ENCODE measurements at places on chromosomes 2 and 18.

DNA sequence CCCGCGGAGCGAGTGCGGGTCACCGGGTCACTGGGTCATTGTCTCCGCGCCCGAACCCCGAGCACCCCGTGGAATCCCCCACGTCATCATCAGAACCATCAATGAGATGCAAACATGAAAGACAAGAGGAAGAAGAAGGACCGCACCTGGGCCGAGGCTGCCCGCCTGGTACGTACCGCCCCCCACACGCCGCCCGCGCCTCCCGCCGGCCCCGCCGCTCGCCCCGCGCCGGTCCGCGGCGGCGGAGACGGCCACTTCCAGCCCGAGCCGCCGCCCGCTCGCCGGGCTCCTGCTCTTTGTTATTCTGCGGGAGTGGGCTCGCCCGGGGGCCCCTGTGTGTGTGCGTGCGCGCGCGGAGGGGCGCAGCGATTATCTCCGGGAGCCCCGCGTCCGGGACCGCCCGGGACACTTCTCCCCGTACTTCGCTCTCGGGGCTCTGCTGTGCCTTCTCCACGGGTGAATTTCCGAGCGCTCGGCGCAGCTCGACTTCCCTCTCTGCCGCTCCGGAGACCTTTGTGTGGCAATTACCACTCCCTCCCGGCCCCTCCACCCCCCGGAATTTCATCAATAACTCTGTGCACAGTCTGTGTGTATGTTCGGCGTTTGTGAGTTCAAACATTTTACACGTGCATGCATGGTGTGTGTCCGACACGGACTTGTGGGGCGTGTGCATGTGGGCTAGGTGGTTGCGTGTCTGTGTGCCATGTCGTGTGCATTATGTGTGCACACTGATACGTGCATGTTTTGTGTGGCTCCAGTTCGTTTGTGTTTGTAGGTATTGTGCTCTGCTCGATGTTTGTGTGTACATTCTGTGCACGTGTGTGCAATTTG is 714 bp downstream of the ASXL3 start:
- no peak for DNase-seq

DNA sequence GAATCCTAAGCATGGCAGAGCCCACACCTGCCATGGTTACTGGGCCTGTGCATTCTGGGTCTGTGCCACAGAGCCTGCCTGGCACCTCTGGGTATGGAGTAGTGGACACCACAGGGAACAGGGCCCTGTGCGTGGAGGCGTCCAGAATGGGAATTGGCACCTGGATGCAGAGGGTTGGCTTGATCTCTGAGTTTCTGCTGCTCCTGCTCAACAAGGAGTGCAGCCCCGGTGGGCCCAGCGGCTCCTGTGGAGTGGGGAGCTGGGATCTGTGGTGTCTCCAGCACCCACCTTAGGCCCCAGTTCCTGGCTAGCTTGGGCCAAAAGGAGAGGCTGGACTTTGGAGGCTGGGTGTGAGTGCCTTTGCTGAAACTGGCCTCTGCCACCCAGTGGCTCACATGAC is 7.9 kb upstream of the ANKRD62 start:
- no peak for DNase-seq

- DNase-seq = no peak
Observed at GRCh38 chr18:31197676-31198075, 35.0 kb upstream of the DSC1 start.

DNA sequence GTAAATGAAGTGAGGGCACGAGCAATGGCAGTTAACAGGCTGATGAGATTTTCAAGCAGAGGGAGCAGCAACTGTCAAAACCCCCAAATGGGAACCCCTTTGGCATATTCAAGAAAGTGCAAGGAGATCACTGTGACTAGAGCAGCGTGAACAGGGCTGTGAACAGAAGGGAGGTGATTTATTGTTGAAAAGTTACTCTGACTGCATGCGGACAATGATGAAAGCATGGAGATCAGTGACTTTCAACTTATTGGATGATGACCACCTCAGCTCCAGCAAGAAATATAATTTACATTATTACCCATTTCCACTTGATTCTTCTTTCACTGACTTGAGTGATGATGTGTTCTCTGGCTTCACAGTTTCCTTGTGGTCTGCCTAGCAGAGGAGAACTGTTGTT is 187.8 kb upstream of the BOD1L2 start:
- no peak for DNase-seq

DNA sequence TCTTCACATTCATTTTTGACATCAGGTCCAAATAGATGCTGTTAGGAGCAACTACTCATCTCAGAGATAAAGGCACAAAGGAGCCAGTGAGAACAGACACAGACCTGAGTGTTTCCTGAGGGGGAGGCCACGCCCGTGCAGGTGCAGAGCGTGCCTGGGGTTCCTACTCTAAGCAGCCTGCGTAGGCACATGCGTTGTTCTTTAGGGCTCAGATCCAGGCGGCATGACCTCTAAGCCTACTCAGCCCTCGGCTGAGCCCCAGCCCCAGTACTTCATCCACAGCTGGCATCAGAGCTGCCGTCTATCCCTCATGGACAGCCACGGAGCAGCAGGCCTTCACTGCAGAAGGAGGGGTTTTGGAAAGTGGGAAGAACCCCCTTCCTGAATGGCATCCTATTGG is 54.9 kb upstream of the PXDN start:
- DNase-seq = no peak

GRCh38 chr18:13444430-13445240 is 226.1 kb downstream of the LDLRAD4 start:
- no peak for DNase-seq

DNA sequence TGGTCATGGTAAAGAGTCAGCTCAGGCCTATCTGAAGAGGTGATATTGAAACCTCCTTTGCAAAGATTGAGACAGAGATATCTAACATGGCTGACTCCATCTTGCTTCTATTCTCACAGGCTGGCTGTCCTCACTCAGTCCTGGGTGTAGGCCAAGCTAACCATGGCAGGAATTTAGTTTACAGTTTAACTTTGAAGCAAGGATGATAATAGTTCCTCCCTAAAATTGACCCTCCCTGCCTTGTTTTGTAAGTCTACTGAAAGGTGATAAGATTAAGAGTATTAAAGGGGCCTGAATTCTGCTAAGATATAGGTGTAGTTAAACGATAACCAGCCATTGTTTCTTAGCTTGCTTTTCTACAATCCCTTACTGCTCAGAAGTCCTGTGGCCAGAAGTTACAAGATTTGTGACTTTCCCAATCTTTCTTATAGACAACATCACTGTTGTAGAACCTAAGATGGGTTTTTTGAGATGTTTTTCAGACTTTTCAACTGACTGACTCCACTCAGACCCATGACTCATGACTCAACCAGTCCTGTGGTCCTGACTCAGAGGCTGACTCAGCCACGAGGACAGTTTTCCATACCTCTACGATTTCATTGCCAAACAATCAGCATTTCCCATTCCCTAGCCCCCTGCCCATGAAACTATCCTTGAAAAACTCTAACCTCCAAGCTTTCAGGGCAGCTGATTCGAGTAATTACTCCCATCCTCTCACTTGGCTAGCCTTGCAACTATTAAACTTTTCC is 195.7 kb upstream of the SESTD1 start:
- no peak for DNase-seq

DNA sequence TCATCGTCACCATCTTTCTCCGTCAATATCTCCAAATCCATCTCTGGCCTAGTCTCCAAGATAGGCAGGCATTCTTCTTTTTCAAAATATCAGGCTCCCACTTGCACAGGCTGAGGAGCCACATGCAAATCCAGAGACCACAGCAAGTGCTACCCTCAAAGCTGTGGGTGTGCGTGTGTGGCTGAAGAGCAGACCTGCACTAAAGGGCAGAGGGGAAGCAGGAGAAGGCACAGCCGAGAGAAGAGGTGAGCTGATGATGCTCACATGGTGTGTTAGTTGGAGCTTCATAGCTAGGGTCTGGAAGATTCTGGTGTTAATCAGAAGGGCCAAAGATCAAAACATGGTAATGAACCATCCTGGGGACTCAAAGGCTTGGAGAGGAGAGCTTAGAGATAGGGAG is 3.8 kb downstream of the SPEG start:
- no peak for DNase-seq
